Fibroblast of villous mesenchyme (primary cell): ENCODE measurements at places on chromosomes 11 and 22. TPM values are rescaled to one million over a fixed set of nuclear protein-coding genes. Genes with fewer than 3 reads are reported as not detected.

DEAF1 gene
- 33.7 and 33.8 TPM in 2 replicates for total RNA-seq

FAM227A gene
- total RNA-seq, result 1.3 and 1.9 TPM in 2 replicates

DRD2 gene
- total RNA-seq, result not detected in 2 replicates

PPP1R14B gene
- total RNA-seq, result 155 and 175 TPM in 2 replicates

NNMT gene
- total RNA-seq, result 505 and 713 TPM in 2 replicates

OR51B5 gene
- total RNA-seq, result 0.32 and 0.43 TPM in 2 replicates

OR5L2 gene
- not detected in 2 replicates for total RNA-seq

TRMT112 gene
- total RNA-seq, result 144 and 155 TPM in 2 replicates

TTLL12 gene
- total RNA-seq, result 22.9 and 27.1 TPM in 2 replicates

MMP10 gene
- 0.86 and 28.0 TPM in 2 replicates for total RNA-seq

OTUB1 gene
- total RNA-seq, result 36.4 and 38.0 TPM in 2 replicates

TSPAN32 gene
- under 0.01 and 0.43 TPM in 2 replicates for total RNA-seq

DNA sequence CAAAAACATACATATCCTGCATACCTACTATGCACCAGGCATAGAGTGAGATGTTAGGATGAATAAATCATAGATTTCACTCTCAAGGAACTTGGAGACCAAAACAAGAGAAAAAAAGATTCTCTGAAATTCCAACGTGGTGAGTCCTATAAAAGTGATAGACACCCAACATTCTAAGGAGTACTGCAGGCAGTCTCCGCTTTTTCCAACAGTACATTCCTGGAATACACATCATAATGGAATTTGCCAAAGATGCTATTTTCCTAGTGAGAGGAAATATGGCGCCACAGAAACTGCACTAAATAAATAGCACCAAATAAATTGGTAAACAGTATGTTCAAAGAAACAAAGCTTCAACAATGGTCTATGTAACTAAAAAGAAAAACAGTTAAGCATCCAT lies 6.0 kb downstream of the TMEM123 start:
- peak; percentile 42 for DNase-seq

- peak; percentile 55 for DNase-seq
These were observed 37.6 kb upstream of the SLC5A1 start for GRCh38 chr22:32005453-32005852.

GRCh38 chr11:76244316-76244851 lies 38.1 kb upstream of the WNT11 start:
- no peak for DNase-seq

DNA sequence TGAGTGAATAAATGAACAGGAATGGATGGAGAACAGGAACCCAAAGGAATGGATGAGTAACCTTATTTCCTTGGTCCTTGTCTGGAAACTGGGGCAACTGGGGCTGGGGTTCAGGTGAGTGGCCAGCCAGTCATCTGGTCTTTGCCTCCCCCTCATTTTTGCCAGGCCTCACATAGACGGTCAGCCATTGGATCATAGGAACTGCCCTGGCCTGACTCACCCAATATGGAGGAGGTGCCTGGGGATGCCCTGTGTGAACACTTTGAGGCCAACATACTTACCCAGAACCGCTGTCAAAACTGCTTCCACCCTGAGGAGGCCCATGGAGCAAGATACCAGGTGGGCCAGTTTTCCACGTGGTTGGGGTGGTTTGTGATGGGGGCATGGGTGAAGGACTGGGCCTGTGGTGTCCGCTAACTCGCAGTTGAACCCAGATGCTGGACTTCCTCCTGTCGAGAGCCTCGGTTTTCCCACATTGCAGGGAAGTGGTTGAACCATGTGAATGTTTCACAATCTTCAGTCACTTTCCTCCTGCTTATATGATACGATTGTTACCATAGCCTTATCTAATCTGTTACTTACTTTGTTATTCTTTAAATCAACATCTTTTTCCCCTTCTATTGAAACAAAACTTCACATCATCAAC lies 4.4 kb downstream of the TRIOBP start:
- DNase-seq, result peak; percentile 27

GRCh38 chr11:96178049-96178886 lies 164.7 kb downstream of the MAML2 start:
- peak; percentile 78 for DNase-seq

DNA sequence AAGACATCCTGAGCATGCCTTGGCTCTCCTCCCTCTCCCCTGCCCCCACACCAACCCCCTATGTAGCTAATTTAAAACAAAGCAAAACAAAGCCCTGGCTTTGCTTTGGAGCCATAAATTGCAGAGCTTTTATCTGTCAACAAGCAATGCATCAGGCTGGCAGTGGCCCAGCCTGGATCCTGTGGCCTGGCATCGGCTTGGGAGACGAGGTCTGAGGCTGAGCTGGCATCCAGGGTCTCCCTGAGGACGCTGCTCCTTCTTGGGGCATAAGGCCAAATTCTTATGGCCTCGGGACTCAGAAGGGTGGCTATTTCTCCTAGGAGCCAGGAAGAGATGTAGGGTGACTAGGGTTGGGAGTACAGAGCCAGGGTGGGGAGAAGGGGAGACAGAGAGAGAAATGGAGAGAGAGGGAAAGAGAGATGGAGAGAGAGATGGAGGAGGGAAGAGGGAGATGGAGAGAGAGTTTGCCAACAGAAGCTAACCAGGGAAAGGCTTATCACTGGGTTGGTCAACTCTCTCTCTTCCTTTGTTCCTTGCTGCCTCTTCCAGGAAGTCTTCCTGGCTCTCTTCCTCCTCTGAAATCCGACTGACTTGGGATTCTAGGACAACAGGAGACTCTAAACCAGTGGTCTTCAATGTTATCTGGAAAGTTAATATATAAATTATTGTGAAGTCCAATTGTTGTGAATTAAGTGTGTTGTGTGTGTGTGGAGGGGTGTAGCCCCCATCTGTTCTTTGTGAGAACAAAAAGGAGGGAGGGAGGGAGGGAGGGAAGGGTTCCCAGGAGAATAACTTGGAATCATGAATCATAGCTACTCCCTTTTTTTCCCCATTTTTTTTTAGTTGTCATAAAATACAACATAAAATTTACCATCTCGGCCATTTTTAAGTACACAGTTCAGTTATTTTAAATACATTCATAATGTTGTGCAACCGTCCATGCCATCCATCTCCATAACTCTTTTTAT lies 29.1 kb downstream of the TSPAN18 start:
- no peak for DNase-seq

DNA sequence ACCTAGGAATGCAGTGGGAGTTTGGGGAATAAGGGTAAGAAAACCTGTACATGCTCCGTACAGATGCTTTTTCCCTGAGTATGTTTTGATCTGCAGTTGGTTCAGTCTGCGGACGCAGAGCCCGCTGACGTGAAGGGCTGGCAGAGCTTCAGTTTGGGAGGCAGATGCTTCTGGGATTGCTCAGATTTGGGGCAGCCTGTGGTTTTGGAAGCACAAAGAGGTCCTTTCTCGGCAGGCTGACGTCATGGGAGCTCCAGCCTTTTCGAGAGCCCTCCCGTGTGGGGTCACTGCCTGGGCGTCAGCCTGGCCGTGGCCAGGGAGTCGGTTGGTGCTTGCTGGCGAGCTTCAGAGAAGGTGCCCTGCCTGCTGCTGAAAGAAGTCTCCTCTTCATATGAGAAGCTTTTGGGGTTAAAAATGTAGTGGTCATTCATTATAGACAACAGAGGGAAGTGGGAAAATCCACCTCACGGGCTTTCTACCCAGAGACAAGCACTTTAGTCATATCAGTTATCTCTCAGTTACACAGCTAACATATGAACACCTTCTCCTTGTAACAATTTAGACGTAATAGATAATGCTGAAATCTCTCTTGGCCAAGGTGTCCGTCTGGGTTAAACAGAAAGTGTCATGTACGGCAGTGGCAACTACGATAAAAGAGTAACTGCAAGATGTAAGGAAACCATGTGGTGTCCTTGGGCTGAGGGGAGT lies 26.8 kb downstream of the TPCN2 start:
- peak; percentile 95 for DNase-seq

DNA sequence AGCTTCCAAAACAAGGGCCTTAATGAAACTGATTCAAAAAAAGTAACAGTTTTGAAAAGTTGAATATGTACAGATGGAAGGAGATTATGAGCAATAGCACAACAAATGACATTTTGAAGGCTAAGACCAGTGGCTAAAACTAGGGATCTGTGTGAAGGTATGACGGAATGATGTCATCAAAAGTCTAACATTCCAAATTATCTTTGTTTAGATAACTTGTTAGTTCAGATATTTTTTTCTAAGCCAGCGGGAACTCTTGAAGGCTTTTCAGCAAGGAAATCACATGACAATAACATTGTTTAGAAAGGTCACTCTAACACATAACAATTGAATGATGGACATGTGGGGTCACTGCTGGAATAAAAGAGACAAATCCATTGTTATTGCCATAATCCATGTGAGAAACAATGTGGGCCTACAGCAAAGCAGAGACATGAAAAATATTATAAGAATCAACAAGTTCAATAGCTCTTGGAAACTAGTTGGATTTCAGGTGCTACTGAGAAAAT lies 260.5 kb downstream of the CASP12 start:
- DNase-seq, result no peak

GRCh38 chr11:104183593-104183992 lies 19.6 kb upstream of the PDGFD start:
- no peak for DNase-seq

- DNase-seq, result no peak
These were observed 12.6 kb downstream of the KLHL35 start for GRCh38 chr11:75420224-75421034.

DNA sequence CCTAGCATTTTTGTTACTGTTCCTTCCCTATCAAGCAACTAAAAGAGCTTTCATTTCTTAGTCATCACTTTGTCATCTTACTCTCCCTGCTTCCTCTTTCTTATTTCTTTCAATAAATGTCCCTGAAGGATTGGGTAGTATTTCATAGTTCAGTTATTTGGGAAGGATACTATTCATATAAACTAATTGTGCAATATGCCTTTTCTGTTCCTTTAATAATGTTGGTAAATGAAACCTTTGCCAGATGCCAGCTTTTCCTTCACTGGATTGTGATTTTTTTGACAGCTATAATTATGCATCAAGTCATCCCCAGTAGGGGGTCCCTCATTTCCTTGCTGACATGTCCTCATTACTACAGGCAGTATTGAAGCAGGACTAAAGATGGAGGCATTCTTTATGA lies 101.7 kb downstream of the ATM start:
- DNase-seq, result peak; percentile 19

- DNase-seq, result peak; percentile 71
These were observed 8.6 kb upstream of the CD82 start for GRCh38 chr11:44556735-44557409.

DNA sequence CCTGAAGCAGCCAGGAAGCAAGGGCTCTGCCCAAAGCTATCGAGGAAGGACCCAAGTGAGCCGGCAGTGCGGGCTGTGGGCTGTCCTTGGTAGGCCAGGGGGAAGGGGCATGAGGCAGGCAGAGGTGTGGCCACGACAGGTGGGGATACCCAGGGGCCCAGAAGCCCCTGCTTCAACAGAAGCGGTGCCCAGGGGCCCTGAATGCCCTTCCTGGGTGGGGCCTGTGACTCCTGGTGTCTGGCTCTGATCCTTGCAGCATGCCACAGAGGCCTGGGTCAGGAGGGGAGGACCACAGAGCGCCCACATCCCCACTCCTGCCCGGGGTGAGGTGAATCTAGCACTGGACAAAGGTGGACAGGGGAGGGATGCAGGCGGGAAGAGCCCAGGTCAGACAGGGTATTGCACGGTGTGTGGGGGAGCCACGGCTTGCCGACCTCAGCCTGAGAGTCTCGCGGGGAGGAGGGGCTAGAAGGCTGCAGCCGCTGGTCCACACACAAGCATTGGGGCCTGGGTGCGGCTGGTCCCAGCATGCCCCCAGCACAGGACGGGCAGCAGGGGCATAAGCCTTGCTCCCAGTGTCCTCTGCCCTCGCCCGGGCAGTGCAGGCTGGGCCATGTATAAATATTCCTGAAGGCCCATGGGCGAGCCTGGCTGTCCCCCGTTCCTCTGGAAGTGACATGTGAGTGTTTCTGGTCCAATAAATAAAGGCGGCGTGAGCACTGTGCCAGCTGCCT lies 19.0 kb downstream of the MAFF start:
- no peak for DNase-seq

DNA sequence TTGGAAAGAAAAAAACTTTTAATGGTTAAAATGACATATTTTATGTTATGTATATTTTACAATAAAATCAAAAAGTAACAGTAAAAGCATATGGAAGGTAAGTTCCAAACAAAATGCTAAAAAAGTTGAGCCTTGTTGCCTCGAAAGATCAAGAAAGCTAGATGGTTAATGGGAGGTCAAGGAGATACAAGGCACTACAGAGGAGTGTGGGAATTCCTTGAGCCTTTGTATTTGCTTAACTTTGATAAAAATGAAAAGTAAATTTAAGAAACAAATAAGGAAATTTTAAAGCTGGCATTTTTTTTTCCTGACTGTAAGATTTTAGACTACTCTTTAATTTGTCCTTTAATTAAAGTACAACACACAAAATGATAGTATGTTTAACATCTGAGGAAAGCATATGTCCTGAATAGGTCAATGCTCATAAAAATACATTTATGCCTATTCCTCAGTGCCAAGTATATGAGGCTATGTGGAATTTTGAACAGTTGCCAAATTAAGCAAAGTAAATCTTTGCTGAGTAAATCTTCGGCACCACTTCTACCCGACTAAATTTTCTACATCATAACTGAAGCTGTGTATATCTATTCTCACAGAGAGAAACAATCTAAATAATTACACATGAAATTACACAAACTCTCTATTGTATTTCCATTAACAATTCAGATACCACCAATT lies 108.8 kb downstream of the TTC28 start:
- peak; percentile 43 for DNase-seq

DNA sequence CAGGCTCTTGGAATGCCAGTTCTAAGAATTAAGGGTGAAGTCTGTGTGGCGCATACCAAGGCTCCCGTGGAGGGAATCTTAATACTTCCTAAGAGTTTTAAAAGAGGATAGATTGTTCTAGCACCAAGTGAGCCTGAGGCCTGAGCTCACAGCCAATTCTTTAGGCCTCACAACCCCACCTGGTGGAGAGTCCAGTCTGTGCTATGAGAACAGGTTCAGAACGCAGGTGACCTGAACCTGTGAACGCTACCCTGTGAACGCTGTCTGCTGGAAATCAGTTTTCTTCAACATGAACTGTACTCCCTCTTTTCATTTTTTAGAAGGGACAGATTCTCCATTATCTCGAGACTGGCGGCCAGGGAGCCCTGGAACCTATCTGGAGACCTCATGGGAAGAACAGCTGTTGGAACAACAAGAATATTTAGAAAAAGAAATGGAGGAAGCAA lies 43.2 kb upstream of the DLAT start:
- DNase-seq, result peak; percentile 34

DNA sequence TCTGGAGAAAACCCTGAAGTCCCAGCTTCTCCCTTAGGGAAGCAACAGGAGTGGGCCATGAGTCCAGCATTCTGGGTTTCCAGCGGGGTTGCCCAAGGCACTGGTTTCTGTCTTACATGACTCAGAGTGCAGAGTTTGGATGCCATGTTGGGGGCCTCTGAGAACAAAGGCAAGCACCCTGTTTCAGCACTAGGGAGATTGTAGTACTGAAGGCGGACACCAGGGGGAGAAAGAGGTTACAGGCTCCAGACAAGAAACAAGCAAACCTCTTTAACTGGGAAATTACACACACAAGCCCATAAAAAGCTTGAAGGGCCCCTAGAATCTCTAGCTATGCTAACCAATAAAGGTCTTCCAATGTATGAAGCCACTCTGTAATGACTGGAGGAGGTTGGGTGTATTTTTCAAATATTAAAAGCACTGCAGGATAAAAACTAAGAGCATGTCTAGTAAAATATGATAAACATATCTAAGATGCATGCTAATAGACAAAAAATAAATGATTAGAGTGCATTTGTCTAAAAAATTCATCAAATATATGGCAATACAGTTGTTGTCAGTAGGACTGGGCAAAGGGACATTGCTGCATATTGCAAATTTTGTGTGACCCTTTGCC lies 7.1 kb downstream of the MS4A6E start:
- peak; percentile 36 for DNase-seq

- no peak for DNase-seq
These were observed 6.7 kb downstream of the LRFN4 start for GRCh38 chr11:66863428-66864125.
